ENCODE measurements at places on chromosomes 5 and 9.

GRCh38 chr9:13377171-13377925 is 97.9 kb upstream of the MPDZ start:
- no peak for DNase-seq

DNA sequence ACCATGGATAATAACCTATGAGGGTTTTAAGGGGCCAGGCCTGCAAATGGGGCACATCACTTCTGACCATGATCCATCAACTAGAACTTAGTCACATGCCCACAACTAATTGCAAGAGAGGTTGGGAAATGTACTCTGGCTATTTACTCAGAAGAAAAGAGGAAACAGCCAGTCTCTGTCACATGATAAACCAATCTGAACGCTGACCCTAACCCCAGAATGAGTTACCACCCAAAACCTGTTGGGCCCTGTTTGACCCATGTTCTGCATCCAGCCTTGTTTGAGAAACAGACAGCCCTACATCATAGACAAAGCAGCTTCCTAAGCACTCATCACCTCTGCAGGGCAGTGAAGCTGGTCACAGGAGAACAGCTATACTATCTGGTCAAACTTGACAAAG is 5.8 kb downstream of the MACROH2A1 start:
- DNase-seq = no peak

DNA sequence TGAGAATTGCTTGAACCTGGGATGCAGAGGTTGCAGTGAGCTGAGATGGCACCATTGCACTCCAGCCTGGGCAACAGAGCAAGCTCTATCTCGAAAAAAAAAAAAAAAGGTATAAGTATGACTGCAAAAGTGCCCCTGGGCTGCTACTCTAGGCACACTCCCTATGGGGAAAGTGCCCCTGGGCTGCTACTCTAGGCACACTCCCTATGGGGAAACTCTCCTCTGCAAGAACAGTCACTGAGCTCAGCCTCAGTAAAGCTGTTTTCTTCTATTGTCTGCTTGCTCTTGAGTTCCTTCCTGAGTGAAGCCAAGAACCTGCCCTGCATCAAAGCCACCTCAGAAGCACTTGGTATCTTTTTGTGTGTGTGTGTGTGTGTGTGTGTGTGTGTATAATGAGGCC is 20.9 kb upstream of the TENT2 start:
- DNase-seq = no peak

GRCh38 chr9:136326061-136326760 is 1.1 kb upstream of the GPSM1 start:
- no peak for DNase-seq

- DNase-seq = no peak
Observed at GRCh38 chr9:128920381-128921058, at the start of gene PHYHD1. TSS of gene PHYHD1 (plus strand) at chr9:128920982. CDS start at chr9:128922324, 1,342 bp downstream.

DNA sequence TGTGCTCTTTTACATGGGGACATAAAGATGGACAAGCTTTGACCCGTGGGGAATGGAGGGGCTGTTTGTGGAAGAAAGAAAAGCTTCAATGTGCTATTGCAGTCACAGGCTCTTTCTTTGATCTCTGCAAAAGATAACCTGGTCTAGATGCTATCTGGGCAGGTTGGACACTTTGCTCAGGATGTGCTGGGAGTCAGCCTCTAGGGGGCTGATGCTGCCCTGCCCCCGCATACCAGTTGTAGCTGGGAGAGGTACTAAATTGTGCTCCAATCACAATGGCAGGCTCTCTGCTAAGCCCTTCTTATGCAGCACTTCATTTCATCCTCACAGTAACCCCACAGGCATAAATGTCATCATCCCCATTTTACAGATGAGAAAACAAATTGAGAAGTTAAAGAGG is 67.2 kb downstream of the PSD2 start:
- no peak for DNase-seq

DNA sequence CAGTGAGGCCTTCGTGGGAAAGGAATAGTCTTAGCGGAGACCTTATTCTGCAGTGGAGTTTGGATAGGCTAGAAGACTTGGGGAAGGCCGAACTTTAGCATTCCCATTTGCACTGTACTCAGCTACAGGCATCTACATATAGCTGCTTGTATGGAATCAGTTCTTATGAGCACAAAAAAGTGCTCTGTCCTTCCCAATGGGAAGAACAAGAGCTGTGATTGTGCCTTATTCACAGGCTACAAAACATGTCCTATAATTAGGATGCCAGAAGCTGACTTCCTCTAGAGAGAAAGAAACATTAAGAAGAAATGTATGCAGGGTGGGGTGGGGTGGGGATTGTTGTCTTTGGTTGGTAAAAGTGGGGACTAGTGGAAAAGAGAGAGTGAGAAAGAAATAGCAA is 154.7 kb downstream of the ATP10B start:
- no peak for DNase-seq

GRCh38 chr5:133348406-133348805 is 263.9 kb downstream of the FSTL4 start:
- DNase-seq = no peak

- DNase-seq = no peak
Observed at GRCh38 chr9:87292449-87293191, 205.0 kb upstream of the DAPK1 start.

DNA sequence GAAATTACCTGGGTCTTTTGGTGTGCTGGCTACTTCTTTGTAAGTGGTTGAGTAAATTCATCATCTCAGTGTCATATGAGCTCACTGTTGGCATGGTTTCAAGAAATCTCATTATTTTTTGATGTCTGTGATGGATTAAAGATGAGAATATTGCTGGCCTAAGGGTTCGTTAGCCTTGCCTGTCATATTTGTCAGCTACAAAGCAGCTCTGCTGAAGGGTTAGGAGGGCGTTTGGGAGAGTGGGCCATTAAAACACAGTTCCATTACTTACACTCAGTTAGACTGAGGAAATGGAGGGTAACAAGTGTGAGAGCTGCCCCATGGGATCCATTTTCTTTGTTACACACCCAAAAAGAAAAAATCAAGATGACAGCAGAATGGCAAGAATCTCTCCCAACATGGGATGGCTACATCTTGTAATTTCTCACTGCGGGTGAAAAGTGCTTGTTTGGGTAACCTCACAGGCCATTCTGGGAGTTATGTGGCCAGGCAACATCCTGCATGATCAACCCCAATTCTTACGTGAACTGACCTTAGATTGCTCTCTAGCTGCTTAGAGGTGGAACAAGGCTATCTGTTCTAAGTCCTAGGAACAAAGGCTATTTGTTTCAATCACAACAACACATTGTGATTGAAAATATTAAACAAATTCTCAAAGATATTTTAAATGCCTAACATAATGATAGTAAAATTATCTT is 609.5 kb upstream of the RGMB start:
- no peak for DNase-seq

DNA sequence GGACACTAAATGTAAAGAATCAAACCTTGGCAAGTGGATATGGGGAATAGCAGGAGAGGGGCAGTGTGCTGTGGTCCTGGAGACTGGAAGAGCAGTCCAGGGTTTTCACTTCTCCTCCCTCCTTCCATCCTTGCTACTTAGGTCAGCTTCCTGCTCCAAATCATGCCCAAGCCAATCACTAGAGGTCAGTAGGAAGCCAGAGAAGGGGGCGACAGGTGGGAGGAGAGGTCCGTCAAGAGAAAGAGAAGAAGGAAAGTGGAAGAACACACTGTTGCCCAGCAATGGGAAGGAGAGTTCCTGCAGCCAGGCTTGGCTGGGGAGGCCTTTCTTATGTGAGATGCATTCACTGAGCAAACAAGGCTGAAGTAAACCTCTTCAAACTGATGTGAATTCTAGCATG is 289.6 kb downstream of the DTWD2 start:
- DNase-seq = no peak

DNA sequence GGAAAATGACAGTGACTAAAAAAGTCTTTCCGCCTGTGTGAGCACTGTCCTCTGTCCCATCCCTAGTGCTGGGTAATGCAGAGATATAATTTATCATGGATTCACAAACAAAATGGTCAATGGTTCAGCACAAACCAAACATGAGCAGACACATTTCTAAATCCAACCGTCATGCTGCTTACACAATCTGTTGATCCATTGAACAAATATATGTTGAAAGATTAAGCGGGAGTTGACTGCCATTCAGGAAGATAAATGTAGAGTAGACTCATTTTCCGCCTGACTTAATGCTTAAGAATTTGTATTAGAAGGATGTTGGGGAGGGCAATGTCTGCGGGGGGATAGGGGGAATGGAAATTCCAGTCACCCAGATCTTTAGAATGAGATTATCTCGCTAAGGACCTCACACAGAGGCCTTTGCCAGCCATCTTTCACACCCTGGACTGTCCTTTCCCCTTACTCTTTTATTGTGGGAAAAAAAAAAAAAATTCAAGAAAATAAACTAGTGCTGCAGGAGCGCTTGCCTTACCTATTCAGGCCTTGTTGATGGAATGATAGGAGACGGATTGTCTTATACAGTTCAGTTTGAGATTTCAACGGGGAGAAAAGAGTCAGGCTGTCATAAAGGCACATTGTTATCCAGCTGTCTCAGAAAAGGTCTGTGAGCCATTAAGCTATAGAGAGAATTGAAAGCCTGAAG is 153.7 kb downstream of the TLE1 start:
- DNase-seq = no peak

GRCh38 chr9:130998597-130999244 is 10.3 kb upstream of the LAMC3 start:
- DNase-seq = no peak

DNA sequence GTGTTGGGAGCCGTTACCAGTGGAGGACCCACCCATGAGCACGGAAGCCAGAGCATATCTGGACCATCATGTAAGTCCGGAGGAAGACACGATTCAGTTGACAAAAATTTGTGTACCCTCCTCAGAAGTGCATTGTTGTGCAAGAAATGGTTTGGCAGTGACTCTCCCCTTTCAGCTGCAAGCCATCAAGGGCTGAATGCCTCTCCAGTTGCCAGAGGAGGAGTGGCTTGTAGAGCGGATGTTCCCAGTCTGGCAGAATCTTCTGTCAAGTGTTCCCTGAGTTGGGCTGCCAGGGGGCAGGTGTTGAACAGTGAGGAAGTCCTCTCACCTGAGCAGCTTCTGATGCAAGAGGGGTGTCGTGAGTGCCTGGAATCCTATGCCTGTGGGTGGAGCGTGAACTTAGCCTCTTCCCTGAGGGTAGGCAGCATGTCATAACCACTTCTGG is 27.6 kb upstream of the CDKN2AIPNL start:
- DNase-seq = no peak

DNA sequence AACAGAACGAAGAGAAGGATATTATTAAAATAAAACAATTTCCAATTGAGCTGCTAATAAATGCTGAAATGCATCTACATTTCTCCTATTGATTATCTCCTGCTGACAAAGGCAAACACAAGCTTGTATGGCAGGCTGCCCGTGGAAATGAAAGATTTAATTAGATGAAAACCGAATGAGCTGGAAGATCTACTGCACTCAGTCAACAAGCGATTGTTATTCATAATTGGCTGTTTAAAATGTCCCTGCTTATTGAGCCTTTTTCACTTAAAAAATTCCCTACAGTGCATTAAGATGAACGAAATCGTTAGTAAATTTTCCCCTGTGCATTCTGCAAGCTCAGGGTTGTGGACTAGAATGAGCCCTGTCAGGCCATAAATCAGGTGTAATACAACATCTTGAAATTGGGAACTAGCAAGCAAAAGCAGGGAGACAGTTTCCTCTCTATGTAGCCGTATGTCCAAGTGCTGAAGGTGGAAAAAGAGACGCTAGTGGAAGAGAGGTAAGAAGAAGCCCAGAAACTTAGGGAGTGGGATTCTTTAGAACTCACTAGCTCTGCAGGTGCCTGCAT is 28.5 kb upstream of the KIF4B start:
- no peak for DNase-seq

- no peak for DNase-seq
Observed at GRCh38 chr9:89179540-89179894, 899 bp upstream of the SHC3 start.

DNA sequence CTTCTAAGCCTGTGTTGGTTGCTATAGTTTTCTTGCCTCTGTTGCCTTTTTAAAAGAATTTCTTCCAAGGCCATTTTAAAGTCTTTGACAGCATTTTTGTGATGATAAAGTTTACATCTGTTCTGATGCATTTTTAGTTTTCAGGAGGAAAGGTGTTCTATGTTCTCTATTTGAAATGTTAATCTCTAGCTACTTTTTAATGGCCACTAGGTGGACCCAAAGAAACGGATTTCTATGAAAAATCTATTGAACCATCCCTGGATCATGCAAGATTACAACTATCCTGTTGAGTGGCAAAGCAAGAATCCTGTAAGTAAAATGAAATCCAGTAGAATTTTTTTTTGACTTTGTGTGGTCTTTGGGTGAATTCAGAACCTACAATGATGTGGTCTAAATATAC is 60.2 kb downstream of the MELK start:
- no peak for DNase-seq

DNA sequence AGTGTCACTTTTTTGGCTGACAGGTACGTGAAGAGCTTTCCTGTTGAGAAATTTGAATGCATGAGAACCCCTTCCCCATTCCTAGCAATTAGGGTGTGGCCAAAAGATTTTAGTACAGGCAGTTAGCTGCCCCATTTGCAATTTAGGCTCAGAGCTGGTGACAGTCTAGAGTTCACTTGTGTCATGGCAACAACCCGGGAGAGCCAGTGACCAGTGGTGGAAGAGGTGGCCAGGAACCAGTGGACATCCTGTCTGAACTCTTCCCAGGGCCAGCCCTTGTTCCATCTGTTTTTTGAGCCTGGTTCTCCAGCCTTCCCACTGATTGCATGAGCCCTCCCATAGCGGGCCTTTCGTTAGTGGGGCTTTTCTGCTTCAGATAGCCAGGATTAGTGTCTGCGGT is 2.5 kb upstream of the NEUROG1 start:
- DNase-seq = no peak

DNA sequence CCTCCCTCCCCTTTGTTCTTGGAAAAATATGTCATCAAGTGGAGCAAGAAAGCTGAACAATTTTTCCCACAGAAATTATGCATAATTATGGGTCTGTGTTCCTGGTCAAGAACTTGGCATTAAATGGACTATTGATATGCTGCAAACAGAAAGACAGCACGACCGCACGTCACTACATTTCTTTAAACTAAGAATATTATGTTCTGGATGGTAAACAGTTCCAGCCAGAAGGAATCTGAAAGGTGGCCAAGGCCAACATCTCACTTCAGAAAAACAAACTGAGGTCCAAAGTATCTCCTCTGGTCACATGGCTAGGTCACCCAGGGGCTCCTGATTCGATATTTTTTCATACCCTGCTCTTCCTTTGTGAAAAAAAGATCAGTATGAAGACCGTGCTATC is 173.3 kb upstream of the GAS1 start:
- DNase-seq = no peak

GRCh38 chr9:76620581-76620980 is 143.7 kb upstream of the PCA3 start:
- no peak for DNase-seq

DNA sequence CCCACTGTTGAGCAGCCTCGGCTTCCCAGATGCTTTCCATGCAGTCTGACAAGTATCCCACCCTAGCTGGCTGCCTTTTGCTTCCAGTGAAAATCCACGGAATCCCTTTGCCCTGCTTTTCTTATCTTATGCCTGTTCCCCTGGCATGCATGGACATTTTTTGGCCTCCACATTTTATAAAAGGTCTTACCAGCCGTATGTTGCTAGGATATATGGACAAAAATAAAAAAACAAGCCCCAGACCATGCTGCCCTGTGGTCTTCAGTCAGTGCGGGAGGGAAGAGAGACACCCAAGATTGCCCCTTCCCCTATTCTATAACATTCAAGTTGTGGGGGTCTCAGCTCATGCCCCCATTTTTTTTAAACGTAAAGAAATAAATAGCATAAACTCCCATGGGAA is 129.6 kb downstream of the COL23A1 start:
- DNase-seq = no peak

GRCh38 chr5:97101189-97101910 is 41.1 kb downstream of the LIX1 start:
- DNase-seq = no peak

- no peak for DNase-seq
Observed at GRCh38 chr9:78884611-78885150, 587.8 kb downstream of the PSAT1 start.

GRCh38 chr5:80399526-80400239 is 8.2 kb upstream of the ZFYVE16 start:
- DNase-seq = no peak
